ENCODE measurements at places on chromosomes 7 and 10.

DNA sequence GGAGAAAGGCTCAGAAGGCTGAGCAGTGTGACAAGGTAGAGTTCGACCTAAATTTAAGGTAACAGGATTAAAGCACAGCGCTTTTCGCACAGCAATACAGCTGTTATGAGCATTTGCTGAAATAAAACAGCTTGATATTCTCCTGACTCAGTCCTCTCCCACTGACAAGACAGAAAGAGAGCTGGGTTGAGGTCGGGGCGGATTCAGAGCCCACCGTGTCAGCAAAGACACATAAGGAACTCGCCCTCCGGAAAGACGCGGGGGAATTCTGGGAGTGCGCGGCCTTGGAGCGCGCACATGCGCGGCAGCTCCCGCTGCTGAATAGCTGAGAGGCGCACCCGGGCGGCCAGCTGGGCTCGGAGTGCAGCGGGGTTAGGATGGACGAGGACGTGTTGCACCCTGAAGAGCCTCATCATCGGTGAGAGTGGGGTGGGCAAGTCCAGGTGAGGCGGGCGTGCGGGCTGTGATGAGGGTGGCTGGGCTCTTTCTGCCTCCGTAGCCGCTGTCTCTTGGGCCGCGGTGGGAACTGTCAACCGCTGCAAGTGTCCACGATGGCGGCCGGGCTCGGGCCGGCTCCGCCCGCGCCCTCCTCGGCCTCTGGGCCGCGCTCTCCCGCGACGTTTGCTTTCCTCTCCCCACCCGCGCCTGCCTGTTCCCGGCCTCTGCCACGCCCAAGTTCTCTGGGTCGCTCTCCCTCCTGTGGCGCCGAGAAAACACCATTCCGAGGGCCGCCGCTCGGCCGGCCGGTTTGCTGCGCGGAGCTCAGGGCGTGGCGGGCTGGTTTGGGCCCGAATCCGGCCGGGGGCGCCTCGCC is 120.6 kb downstream of the LYZL1 start:
- peak; percentile 72 for DNase-seq

DNA sequence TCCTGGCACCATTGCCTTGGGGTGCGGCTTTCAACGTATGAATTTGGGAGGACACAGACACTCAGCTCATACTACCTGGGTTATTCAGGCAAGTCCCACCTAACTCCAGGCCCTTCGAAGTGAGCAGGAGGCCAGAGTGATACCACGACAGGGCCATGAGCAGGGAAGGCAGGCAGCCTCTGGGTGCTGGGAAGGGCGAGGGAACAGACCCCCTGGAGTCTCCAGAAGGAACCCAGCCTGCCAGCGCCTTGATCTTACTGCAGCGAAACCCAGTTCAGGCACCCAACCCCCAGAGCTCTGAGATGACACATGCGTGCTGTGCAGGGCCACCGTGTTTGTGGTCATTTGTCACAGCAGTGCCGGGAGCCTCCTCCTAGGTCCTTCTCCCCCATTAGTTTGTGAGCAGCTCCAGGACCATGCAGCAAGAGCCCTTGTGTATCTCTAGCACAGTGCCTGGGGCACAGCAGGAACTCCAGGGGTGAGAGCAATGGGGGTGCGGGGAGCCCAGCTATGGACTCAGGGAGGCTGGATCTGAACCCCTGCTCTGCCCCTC is 7.7 kb upstream of the INSIG1 start:
- DNase-seq: no peak

GRCh38 chr10:98030093-98030821 is at the start of gene CRTAC1:
CRTAC1 (minus strand) TSS chr10:98030621; CDS start chr10:98030472, 149 bp downstream.
- no peak for DNase-seq

GRCh38 chr10:103852856-103853255 is 2.5 kb downstream of the SH3PXD2A start:
- peak; percentile 61 for DNase-seq

- DNase-seq: no peak
Measured at GRCh38 chr10:51815723-51816122, 116.3 kb upstream of the CSTF2T start.

GRCh38 chr10:90224791-90225566 is 523.6 kb downstream of the KIF20B start:
- no peak for DNase-seq

- no peak for DNase-seq
Measured at GRCh38 chr7:47649919-47650318, 68.0 kb upstream of the TNS3 start.

GRCh38 chr10:35950226-35950625 is 308.1 kb upstream of the FZD8 start:
- no peak for DNase-seq

DNA sequence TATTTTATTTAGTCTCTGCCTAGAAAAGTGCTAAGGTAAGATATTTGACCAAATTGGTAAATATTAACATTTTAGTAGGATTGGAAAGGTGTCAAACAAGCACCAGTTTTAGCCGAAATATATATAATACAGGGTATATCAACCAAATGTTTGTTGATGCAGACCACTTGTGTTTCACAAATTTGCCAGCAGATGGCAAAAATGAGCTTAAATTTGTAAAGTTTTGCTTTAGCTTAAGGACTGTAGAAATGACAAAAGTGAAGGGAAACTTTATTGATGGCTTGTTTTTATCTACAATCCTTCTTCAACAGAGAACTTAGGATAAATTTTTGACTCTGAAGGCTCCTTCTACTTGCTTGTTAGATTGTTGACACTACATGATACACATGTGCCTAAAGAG is 4.8 kb upstream of the POLR1F start:
- peak; percentile 69 for DNase-seq

- DNase-seq: no peak
Measured at GRCh38 chr7:158446281-158446680, 141.3 kb downstream of the PTPRN2 start.

DNA sequence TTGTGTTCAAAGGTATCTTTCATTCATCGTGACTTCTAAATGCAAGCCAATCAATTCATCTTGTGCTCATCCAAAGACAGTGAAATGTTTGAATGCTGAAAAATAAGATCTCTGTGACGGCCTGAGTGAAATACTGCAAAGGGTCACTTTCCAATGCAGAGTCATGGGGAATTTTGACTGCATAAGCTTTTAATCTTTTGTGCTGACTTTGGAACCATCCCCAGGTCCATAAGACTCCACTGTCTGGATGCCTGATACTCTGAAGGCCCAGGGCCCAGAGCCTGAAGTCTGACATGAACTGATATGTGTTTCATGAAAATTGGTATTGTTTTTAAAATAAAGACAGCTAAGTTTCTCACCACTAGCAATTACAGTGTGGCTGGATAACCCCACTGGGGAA is 39.0 kb downstream of the PPP1R3C start:
- DNase-seq: no peak

GRCh38 chr7:69173846-69174245 is 424.4 kb upstream of the AUTS2 start:
- no peak for DNase-seq

GRCh38 chr10:70114902-70115301 is 17.7 kb downstream of the AIFM2 start:
- DNase-seq: no peak

DNA sequence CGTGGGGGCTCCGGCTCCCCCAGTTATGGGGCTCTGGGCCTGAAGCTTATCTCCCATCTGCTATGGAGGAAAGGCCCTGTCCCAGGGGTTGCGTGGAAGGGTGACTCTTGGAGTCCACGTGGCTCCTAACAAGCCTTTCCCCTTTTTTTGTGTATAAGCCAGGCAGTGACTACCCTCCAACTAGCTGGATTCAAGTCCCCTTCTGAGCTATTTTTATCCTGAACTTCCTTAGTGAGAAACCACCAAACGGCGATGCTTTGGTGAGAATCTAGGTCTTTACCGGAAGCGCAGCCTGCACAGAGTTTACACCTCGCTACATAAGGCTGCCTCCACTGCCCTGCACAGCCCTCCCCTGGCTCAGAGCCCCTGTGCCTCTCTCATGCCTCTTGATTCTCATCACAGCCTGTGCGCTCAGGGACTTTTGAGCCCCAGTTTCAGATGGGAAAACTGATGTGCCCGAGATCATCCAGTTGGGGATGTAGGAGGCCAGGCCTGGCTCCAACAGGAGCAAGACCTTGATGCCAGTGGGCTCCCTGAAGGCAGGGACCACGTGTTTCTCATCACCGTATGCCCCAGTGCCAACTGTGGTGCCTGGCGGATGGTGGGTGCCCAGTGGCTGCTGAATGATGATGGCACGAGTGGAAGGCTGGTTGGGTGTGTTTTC is 102.3 kb upstream of the PPIF start:
- DNase-seq: peak; percentile 57

DNA sequence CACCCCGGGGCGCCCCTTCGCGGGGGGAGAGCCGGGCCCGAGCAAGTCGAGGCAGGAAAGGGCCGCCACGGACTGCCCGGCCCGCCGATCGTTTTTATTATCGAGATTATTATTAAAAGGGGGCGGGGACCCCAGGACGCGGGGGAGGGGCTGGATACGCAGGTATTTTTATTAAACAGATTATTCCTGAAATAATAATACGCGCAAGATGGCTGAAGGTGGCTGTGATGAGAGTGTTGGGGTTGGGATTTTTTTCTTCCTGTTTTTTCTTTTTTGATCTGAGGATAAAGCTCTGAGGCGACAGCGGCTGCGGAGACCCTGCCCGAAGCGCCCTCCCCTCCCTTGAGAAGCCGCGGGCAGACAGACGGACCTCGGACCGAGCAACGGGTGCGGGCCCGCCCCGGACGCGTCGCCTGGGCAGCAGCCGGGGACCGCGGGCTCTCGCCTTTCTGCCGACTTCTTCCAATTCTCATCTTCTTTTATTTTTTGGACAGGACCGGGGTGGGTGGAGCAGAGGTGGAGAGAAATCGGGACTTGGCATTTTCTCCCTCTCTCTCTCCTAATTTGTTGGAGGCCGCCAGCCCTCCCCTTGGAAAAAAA is 1.4 kb upstream of the TRIM8 start:
- peak; percentile 70 for DNase-seq

- no peak for DNase-seq
Measured at GRCh38 chr7:12923971-12924370, 236.5 kb downstream of the ARL4A start.

- peak; percentile 97 for DNase-seq
Measured at GRCh38 chr10:43120929-43121314, 17.3 kb upstream of the CSGALNACT2 start.

DNA sequence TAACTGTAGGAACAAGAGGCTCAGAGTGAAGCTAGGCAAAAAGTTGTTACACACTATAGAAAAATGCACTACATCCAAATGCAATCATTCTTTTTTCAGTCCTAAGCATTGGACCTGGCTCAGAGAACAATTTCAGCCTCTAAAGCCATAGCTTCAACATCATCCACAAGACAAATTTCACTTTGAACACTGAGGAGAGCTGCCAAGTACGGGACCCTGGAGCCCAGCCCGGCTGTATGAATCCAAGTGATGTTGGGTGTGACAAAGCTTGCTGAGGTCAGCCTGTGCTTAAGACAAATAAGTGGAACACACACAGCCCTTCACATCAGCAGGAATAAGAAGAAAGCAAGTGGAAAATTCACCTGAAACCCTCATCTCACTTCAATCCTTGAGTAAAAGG is 233.1 kb upstream of the PFKP start:
- no peak for DNase-seq

GRCh38 chr10:92598321-92598720 is 5.4 kb downstream of the KIF11 start:
- DNase-seq: peak; percentile 45

- no peak for DNase-seq
Measured at GRCh38 chr7:77833136-77833535, 34.6 kb downstream of the PHTF2 start.

GRCh38 chr10:633279-634245 is 55.9 kb downstream of the DIP2C start:
- DNase-seq: no peak

DNA sequence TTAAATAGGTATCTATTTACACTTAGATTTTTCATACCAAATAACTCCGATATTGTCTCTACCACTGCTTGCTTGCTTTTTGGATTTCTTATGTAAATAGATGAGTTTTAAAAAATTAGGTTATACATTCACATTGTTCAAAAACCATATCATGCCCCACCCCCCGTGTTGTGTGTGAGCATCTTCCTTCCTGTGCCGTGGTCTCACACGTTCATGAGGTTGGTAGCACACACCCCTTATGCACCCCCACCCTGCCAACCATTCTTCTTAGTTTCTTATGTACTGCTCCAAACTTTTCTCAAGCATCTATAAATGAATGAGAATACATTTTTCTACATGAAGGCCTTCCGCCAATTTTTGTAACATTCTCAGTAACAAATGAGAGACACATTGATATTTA is 115.6 kb downstream of the FANK1 start:
- no peak for DNase-seq

- no peak for DNase-seq
Measured at GRCh38 chr7:16399265-16399831, 22.0 kb downstream of the CRPPA start.

GRCh38 chr7:130281260-130281659 is 11.7 kb upstream of the CPA4 start:
- no peak for DNase-seq

GRCh38 chr7:121219026-121219425 is 109.8 kb upstream of the WNT16 start:
- DNase-seq: no peak

DNA sequence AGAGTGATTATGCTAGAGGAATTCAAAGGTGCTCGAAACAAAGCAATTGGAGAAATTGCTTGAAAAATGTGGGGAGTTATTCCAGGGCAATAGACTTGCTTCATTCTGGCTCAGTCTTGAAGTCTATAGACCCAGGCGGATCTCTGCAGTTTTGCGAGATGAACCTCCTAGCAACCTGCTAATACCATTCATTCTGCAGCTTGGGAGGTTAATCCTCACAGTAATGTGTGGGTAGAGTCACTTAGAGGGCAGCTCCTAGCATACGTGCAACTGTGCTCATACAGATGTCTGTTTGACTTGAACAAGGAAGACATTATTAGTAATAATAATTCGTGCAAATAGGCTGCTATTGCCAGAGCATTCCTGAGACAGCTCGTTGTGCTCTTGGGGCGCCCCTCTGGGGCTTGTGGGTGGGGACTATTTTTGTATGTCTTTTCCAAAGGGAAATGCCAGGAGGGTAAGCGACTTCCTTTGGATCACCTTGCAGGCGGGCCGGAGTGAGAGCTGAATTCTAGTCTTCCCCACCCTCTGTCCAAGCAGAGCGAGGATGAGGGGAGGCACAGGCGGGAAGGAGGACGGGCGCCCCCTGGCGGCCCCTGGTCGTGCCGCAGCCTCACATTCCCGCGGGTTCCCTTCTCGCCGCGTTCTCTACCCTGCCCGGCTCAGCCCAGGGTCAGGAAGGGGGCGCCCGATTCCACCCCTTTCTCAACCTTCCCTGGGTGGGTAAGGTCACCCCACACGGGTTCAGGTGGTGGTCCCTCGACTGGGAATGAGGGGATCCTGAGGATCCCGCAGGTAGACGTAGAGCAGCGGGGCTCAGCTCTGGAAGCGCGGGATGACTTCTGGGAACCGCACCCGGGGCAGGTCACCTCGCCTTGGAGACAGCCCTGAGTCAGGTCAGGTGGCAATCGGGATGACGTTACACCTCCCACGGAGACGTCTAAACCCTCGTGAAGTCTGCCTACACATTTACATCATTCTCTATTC is 241.5 kb downstream of the PHTF2 start:
- DNase-seq: peak; percentile 45

GRCh38 chr10:70293169-70293843 is 9.5 kb upstream of the NPFFR1 start:
- DNase-seq: no peak

GRCh38 chr10:685613-686012 is 3.9 kb downstream of the DIP2C start:
- no peak for DNase-seq

- DNase-seq: no peak
Measured at GRCh38 chr7:28955718-28956607, 2.2 kb downstream of the TRIL start.

- DNase-seq: no peak
Measured at GRCh38 chr7:6477318-6477660, 29.5 kb upstream of the DAGLB start.

All from NB4 (cell line).